ENCODE measurements at places on chromosomes 4 and X.
A peak's percentile ranks its signal among the peaks of the same experiment; 100 is the strongest.

- no peak for DNase-seq
Observed at GRCh38 chr4:54659749-54660535, 2.2 kb downstream of the KIT start.

GRCh38 chr4:123266221-123266620 is 130.4 kb upstream of the SPRY1 start:
- no peak for DNase-seq

DNA sequence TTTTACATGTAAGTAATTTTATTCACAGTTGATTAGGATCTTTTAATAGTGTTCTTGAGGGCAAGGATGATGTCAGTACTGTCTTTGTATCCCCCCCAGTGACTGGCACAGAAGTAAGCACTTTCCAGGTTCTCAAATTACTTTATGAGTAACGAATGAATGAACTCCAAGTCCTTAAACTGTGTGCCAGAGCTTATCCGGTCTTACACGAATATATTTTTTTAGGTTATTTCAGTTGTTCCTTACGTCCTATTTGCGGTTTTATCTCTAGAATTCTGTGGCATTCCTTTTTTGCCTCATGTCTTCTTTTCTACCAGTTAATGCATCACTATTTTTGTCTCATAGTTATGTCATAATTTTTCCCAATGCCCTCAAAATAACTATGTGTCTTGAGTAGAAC is 106.9 kb upstream of the MID1IP1 start:
- no peak for DNase-seq

DNA sequence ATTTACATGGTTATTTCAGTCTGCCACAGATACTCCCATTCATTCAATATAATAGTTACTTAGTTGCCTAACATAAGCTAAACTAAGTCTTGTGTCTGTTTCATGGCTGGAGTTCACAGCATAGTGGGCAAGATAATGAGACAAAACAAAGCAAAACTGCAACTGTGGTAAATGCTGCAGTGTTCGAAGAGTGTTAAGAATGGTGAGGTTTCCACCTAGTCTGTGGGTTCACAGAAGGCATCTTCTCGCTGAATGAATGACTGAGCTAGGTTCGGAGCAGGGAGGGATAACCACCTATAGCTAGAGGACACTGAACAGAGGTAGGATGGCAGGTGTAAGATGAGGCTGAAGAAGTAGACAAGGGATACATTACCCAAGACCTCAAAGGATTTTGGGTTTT is 171.0 kb downstream of the FBXW7 start:
- DNase-seq: no peak

GRCh38 chr4:46844325-46844917 is 64.6 kb downstream of the COX7B2 start:
- DNase-seq: peak; percentile 54

DNA sequence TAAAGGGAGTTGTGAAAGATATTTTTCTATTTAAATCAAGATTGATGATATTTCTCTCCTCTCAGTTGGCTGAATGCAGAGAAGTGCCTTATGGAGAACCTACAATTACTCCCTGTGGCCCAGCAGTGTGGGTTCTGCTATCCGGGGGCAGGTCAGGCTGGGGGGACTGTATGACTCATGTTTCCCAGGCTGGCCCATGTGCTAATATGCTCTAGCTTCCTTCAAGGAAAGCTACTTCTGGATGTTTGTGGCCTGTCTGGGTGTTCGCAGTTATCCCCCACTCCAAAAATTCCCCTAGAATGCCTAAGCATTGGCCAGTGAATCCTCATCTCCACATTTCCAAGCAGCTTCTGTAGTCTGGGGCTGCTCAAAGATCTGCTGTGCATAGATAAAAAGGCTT is 58.9 kb upstream of the SPP1 start:
- no peak for DNase-seq

DNA sequence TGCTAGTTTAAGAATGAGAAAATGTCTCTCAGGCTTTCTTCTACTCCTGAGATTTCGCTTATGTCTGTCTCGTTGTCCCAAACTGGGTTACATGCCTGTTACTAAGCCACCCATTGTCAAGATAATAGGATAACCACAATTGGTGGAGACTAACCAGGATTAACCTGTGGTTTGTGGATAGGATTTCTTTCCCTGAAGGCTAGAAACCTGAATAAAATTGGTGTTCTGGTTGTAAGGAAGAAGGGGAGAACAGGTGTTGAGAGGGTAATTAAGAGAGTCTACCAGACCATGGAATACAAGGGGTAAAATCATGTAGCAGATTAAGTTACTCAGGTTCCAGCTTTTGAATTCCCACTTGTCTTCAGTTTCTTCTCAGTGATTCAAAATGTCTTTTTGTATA is 225.4 kb downstream of the CPE start:
- no peak for DNase-seq

DNA sequence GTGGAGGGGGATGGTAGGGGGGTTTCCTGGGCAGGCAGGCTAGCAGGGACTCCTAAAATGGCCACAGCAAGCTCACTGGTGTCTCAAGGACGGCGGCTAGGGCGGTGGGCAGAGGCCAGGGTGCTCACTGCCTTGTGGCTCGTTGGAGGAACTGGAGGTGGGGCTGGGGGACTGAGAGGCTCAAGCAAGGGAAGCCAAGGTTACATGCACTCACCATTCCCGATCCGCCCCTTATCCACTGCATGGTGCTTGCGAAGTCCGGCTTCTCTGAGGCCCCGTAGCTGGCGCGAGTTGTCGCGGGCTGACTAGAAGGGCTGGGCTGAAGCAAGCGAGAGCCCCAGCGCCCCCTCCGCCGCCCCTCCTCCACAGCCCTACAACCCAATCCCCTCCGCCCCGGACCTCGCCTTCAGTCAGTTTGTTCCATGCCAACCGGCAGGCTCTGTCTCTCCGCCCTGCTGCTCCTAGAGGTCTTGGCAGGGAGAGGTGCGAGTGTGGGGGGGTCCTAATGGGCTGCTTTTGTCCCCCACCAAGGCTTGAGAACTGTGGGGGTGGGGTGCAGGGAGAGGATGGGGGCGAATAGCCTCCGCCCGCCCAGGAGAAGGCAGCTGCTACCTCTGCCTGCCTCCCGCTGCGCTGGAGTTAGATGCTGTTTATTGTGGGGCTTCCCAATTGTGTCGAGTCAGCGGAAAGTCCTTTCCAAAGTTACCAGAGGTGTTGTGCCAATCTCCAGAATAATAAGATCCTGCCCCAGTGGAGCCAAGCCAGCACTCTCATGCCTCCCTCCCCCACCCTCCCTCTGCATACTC is at the start of gene ARHGEF9:
TSS of gene ARHGEF9 (minus strand) at position 313 of the 806 bp plus-strand sequence. CDS start at position 244, 69 bp downstream.
- DNase-seq: no peak

GRCh38 chr4:633976-634598 is 8.7 kb downstream of the PDE6B start:
- no peak for DNase-seq

- peak; percentile 92 for DNase-seq
Observed at GRCh38 chr4:156615066-156615531, 356.5 kb downstream of the PDGFC start.

DNA sequence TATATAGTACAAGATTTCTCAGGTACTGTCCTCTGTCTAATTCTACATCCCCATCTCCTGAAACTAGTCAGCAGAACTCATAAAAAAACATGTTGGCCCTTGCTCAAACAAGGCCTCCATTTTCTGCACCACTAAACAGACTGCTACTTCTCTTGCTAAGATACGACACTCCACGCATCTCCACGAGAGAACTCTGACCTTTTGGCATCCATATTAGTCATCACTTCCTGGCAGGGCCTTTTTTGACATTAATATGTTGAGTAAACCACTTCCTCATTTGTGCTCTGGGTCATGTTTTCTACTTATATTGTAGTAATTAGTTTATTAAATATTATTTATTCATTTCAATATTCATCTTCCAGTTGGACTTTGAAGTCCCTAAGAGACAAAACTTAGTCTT is 65.6 kb downstream of the DCAF8L1 start:
- DNase-seq: no peak

- no peak for DNase-seq
Observed at GRCh38 chr4:107996949-107997788, 7.5 kb downstream of the HADH start.

DNA sequence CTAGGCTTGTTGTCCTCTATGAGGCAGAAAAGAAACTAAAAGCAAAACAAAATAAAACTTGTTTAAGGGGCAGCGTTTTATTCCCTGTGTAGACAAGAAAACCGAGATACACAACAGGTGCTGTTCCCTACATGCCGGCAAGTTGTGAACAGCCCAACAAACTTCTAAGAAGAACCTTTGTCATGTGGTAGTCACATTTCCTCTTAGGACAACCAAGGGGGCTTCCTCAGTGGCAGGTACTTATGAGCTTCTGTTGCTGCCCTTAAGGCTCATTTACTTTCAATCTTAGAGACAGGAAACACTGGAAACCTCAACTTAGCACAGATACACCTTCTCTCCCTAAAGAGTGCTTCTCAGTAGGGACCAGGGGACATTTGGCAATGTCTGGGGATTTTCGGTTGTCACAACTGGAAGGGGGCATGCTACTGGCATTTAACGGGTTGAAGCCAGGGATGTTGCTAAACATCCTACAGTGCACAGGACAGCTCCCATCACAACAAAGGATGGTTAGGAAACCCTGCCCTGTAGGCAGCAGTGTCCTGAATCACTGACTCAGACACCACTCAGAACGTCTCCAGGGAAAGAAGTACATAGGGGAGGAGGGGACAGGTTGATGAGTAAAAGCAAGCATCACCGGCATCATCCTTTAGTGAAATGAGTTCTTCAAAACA is 111.0 kb downstream of the ASB9 start:
- DNase-seq: no peak

DNA sequence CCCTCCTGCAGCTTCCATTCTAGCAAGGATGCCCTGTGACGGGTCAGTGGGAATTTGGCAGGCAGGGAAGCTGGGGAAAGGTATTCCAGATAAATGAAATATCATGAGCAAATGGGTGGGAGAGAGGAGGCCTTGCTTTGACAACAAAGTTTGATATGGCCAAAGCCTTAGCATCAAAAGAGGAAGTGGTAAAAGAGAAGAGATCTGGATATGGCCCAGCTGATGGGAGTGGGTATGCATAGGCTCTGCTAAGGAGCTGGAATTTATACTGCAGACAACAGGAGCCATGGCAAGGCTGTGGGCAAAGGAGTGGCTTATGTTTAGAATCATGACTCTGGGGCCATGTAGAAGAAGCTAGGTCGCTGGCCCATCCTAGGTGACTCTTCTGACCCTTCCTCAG is 89.2 kb downstream of the PJA1 start:
- DNase-seq: no peak
